HepG2 (cell line): ENCODE measurements at places on chromosomes 16 and 17. TPM values are rescaled to one million over a fixed set of nuclear protein-coding genes. Genes with fewer than 3 reads are reported as not detected.

DNA sequence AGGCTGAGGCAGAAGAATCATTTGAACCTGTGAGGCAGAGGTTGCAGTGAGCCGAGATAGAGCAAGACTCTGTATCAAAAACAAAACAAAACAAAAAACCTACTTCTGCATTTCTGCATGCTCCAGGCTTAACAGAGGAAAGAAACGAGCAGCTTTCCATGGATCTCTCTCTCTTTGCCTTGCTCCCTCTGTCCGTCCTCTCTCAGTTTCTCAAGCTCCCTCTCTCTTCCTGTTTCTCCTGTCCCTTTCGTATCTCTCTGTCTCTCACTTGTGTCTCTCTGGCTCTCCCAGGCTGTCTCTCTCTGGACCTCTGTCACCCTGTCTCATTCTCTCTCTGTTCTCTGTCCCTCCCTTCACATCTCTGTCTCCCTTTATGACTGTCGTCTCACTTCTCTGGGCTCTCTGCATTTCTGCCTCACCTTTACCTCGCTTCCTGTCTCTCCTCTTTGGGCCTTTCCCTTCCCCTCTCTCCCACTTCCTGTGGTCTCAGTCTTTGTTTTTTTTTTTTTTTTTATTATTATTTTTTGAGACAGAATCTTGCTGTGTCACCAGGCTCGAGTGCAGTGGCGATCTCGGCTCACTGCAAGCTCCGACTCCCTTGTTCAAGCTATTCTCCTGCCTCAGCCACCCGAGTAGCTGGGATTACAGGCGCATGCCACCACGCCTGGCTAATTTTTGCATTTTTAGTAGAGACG, 4.1 kb upstream of the PITPNA start:
- DNase-seq: no peak

The TMEM204 gene
- not detected in 2 replicates for polyA plus RNA-seq

DNA sequence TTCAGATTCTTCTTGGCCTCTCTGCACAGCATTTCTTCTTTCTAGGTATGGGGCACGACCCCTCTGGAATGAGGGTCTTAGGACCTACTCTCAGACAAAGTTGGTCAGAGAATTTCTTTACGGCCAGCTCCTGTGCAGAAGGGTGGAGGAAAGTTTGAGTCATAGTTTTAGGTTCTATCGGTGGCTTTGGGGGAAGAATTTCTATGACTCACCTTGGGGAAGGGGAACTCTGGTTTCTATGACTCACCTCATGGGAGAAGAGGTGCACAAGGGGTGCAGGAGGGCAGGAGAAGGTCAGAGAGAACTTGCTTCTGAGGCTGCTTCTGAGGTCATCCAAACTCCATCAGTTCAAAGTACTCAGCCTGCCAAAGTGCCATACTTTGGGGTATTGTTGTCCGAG, 2.5 kb upstream of the ABCC12 start:
- peak; percentile 31 for DNase-seq

DNA sequence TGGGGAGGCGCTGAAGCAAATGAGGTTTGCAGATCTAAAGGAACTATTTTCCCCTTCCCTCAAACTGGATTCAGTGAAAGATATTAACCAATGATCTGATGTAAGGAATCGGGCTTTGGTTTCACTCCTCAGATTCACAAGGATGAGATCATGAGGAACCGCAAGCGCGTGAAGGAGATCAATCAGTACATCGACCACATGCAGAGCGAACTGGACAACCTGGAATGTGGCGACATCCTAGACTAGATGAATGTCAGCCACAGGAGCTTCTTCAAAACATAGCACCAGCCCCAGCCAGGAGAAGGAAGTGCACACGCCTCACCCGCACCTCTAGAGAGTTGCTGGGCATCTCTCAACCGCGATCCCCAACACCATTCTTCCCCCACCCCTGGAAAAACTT, 22.5 kb downstream of the ATPAF2 start:
- no peak for DNase-seq

The GRB7 gene
- 77.7 and 92.3 TPM in 2 replicates for polyA plus RNA-seq

DNA sequence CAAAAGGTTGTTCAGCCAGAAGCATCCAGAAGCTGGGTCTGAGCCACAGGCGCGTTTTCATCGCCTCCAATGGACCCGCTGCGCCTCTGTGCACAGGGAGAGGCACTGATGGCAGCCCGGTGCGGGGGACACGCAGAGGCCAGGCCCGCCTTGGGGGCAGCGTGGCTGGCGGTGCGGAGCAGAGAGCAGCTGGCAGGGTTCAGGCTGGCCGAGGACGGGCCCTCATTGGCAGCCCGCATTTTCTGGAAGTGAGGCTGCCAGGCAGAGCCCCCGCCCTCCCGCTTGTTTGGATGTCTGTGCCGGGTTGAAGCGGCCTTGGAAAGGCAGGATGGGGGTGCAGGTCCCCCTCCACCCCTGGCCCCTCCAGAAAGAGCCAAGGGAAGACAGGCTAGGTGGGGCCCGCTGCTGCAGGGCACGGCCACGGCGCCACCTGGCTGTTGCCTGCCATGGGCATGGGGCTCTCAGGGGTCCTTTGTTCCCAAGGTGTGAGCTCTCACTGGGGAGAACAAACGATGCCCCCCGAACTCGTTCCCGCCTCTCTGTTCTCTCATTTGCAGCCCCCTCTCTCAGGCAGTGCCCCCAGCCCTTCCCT, 18.8 kb downstream of the GSE1 start:
- no peak for DNase-seq

DNA sequence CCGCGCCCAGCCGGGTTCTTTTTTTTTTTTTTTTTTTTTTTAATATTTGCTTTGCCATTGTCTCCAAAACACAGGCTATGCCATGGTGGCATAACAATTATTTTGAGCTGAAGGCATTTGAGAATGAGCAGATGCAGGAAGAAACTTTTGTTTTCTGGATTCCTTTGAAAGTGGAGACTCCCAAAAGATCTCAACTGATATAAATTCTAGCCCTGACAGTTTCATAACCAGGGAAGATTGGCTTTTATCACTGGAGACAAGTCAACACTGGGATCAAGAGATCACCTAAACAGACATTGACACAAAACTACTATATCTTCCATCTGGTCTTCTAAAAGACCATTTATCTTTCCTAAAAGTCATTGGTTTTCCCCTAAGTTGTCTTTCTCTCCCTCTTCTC, 10.1 kb upstream of the PRKCA start:
- no peak for DNase-seq

DNA sequence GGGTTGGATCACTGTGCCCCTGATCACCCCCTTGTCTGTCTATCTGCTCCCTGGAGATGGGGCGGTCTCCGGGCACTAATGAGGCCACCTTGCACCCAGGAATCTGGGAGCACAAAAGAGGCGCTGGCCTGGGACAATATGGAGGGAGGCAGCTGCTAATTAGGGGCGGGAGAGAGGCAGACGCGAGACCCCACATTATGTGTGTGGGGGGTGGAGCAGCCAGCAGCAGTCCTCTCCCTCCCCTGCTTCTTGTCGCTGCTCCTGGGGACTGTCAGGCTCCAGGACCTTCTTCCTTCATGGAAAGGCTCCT, 324 bp upstream of the HCRT start:
- DNase-seq: no peak

DNA sequence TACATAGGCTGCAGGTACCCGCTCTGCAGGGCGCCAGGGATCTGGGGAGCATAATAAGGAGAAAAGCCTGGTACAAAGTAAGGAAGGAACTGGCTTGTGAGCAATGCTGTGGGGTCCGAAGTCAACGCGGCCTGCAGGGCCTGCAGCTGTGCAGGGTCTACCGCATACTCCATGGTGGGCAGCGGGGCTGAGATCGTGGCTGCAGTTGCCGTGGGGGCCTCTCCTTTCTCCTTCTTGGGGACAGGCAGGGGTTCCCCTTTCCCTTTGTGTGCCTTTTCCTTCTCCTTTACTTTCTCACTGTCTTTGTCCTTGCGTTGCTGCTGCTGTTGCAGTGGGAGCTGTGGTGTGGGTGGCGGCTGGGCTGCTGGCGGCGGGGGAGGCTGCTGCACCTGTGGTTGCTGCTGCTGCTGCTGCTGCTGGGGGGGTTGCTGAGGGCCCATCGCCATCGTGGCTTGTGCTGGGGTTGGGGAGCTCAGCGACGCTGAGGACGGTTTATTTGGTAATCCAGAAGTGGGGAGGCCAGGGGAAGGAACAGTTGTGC, 259.6 kb downstream of the ZFHX3 start:
- DNase-seq: no peak

The KRTAP4-4 gene
- polyA plus RNA-seq: not detected in 2 replicates
